Hematopoietic multipotent progenitor cell treated with erythropoietin and hydrocortisone succinate and interleukin-3 and kit ligand, for 15 days (in vitro differentiated cells): ENCODE measurements at places on chromosomes 16 and 17.

GRCh38 chr17:63511331-63511730 is 11.8 kb upstream of the KCNH6 start:
- DNase-seq: no peak

GRCh38 chr16:70749681-70750601 is 51.0 kb downstream of the VAC14 start:
- no peak for DNase-seq

DNA sequence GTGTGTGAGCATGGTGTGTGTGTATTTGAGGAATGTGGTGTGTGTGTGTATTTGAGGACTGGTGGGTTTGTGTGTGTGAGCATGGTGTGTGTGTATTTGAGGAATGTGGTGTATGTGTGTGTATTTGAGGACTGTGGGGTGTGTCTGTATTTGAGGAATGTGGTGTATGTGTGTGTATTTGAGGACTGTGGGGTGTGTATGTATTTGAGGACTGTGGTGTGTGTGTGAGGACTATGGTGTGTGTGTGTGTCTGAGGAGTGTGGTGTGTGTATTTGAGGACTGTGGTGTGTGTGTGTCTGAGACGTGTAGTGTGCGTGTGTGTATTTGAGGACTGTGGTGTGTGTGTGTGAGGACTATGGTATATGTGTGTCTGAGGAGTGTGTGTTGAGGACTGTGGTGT is 18.0 kb upstream of the CACNG1 start:
- DNase-seq: no peak

GRCh38 chr17:57881783-57882351 is 32.0 kb upstream of the MRPS23 start:
- no peak for DNase-seq

- no peak for DNase-seq
Observed at GRCh38 chr17:6959700-6960099, 36.1 kb upstream of the ALOX12 start.

DNA sequence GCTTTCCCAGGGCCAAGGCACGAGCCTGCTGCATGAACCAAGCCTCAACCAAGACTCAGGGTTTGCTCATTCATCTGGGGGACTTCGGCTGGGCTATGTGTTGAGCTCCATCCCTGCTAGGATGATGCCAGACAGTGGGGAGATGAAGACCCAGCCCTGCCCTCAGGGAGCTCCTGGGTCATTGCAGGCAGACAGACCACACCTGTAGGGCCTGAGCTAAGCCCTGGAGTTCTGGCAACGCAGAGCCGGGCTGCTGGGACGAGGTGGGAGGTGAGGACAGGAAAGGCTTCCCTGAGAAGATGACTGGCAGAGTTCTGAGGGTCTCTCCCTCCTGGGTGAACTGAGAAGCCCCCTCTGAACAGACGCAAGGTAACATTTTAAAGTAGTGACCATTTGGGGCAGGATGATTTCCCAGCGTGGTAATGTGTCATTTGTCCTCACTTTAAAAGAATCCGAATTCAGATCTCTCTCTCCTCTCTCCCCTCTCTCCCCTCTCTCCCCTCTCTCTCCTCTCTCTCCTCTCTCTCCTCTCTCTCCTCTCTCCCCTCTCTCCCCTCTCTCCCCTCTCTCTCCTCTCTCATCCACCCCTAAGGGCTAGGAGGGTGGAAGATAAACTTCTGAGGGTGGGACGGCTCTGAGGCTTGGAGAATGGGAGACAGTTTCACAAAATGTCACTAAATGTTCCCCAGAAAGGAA is 98.4 kb downstream of the MGAT5B start:
- DNase-seq: no peak

GRCh38 chr16:86157616-86158247 is 258.8 kb downstream of the IRF8 start:
- no peak for DNase-seq

DNA sequence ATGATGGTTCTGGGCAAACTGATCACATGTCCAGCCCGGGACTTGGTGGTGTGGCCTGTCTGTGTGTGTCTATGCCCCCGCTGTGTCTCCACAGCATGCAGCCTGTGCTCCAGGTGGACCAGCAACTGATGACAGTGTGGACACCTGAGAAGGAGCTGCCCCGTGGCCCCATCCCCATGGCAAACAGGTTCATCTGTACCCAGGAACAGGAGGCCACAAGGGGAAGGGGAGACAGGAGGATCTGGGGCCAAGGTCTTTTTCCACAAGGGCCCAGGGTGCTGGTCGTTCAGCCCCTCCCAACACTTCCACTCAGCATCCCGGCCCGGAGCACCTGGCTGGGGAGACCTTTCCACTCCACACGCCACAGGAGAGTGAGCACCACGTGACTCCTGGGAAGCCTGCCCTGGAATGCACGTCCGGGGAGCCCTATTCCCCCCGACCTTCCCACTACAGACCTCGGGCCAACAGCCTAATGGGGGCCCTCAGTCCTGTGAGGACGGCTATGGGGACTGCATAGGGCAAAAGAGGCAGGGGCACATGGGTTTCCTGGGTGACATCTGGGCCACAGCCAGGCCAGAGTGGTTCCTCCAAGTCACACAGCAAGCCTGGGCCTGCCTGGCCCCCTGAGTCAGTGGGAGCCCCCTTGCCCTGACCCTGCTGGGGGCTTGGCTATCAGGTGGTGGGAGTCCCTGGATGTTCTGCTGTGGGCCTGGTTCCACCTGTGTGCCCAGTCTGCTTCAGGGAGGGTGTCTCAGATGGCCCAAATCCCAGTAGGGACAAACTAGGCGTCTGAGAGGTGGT is 20.8 kb upstream of the NXPH3 start:
- no peak for DNase-seq

GRCh38 chr16:53899431-53899830 is 195.5 kb downstream of the FTO start:
- no peak for DNase-seq

GRCh38 chr16:75116081-75116910 is at the start of gene LDHD:
Gene LDHD, minus strand, starts transcription at chr16:75116780. Its CDS starts 60 bp downstream, at chr16:75116720.
- DNase-seq: peak; percentile 62

DNA sequence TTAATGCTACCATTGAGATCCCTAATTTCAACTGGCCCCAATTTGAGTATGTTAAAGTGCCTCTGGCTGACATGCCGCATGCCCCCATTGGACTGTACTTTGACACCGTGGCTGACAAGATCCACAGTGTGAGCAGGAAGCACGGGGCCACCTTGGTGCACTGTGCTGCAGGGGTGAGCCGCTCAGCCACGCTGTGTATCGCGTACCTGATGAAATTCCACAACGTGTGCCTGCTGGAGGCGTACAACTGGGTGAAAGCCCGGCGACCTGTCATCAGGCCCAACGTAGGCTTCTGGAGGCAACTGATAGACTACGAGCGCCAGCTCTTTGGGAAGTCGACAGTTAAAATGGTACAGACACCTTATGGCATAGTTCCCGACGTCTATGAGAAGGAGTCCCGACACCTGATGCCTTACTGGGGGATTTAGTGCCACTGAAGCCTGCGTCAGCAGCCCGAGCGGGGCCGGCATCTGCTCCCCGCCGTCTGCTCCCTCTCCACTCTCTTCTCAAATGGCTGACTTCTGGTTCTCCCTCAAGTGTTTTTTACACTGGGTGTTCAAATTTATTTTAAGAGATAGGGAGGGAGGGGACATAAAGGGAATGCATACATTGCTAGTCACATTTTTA is 22.9 kb downstream of the DUSP14 start:
- DNase-seq: no peak

- DNase-seq: no peak
Observed at GRCh38 chr16:65509172-65509571, 387.3 kb upstream of the CDH11 start.

DNA sequence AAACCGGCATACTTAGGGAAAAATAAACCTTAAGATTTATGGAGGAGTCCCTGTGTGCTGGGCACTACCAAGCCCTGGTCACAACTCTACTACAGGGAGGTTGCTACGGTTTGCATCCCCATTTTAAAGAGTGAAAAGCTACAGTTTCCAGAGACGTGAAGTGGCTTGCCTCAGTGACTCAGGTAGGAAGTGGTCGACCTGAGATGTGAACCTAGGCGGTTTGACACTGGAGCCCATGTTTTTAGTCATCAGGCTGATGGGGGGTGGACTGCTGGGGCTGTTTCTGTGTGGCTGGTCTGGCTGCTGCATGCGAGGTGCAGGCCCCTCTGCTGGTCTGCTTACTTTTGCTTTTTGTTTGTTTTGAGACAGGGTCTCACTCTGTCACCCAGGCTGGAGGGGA is 6.6 kb downstream of the COX6A2 start:
- no peak for DNase-seq
